ENCODE measurements at places on chromosomes 13 and 19. TPM values are rescaled to one million over a fixed set of nuclear protein-coding genes. Genes with fewer than 3 reads are reported as not detected.

- DNase-seq: no peak
Observed at GRCh38 chr13:103471896-103472295, 405.7 kb upstream of the SLC10A2 start.

The C19orf38 gene
- 2.3 TPM for total RNA-seq

DNA sequence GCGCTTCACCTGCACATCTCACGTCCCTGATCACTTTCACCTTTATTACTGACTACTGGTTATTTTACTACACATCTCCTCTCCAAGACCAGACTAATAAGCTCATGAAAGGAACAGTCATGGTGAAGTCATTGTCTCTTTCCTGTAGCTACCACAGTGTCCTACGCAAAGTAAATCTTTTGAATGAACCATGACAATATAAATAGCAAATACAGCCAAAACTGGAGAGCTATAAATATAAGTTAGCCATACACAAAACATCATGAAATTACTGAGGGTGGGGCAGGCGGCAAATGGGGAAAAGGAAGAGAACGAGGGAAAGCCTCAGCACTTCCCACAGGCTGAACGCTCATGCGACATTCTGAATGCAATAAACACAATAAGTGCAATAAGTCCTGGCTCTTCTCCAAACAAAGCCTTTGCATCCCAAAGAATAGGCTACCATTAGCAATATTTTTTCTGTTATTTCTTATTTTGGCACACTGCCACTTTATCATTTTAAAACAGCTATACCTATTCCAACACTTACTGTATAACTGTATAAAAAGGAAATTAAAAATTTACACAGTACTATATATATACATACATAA lies 62.5 kb downstream of the TUBGCP3 start:
- DNase-seq: no peak

DNA sequence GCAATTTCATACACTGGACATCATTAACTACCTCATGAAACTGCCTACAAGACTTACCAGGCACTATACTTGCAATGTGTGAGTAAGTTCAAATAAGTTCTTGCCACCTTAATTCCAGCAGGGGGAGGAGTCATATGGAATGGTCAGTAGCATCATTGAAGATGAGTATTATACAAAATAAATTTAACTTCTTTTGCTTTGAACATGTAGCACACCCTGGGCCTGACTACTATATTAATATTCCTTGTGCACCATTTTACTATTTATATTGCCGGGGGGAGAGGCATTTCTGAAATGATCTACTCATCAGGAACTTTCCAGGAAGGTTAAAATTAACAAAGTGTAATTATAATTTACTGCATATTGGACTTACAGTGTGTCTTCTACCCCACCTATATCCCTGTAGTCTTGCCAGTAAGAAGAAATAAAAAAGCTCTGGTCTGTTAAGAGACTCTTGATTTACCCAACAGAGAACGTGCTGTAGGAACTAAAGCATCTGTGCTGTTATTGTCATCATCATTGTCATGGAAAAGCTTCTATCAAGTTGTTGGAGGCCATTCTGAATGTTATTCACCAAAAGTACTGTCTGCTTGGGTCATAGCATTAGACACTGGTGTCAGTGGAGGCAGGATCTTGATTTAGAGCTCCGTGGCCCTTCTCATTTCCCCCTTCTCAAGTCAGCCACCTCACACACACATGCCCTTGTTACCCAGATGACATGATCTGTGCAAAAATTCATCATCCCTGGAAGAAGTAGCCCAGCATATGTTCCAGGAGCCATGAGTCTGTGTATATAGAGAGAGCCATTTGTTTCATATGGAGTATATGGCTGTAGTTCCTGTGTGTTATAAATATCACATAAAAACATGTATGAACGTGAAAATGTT lies 147.1 kb downstream of the MTUS2 start:
- no peak for DNase-seq

GRCh38 chr13:49436890-49437289 lies 7.0 kb downstream of the CAB39L start:
- no peak for DNase-seq
